ENCODE measurements at places on chromosomes 11 and 22. TPM values are rescaled to one million over a fixed set of nuclear protein-coding genes. Genes with fewer than 3 reads are reported as not detected.

Gene KLHDC7B
- total RNA-seq = not detected

Gene PARVG
- 9.5 TPM for total RNA-seq

Gene PDE2A
- total RNA-seq = 41.6 TPM

Gene CD3E
- 3.7 TPM for total RNA-seq

Gene NXPE2
- total RNA-seq = not detected

Gene TMPRSS13
- 0.15 TPM for total RNA-seq

Gene CARS1
- total RNA-seq = 28.7 TPM

Gene FOXRED2
- 5.1 TPM for total RNA-seq

DNA sequence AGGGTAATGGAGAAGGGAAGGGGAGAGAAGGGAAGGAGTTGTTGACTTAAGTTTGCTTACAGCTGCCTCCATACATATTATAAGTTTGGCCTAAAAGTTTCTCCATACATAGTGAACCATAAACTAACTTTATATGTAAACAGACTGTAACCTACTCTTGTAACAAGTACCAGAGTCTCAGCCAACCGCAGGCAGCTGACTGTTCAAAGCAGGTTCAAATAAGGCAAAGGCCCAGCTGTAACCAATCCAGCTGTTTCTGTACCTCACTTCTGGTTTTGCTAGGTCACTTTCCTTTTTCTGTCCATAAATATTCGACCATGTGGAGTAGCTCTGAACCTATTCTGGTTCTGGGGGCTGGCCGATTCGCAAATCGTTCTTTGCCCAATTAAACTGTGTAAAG is 591.2 kb downstream of the INSC start:
- DNase-seq = no peak

DNA sequence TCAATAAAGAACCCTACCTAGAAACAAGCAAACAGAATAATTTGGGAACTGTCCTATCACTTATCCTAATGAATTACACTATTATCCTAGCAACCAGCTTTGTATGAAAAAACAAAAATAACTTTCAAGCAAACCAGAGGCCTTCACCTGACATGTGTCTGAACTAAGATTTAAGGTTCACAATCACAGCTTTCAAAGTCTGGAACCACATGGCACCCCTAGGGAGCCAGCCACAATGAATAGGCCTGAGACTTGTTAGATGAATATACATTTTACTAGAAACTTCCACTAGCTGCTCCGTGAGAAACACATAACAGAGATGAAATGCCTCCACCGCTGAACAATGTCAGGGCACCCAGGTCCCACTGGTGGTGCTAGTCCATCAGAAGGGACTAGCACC is 65.8 kb upstream of the CYP2D6 start:
- no peak for DNase-seq

DNA sequence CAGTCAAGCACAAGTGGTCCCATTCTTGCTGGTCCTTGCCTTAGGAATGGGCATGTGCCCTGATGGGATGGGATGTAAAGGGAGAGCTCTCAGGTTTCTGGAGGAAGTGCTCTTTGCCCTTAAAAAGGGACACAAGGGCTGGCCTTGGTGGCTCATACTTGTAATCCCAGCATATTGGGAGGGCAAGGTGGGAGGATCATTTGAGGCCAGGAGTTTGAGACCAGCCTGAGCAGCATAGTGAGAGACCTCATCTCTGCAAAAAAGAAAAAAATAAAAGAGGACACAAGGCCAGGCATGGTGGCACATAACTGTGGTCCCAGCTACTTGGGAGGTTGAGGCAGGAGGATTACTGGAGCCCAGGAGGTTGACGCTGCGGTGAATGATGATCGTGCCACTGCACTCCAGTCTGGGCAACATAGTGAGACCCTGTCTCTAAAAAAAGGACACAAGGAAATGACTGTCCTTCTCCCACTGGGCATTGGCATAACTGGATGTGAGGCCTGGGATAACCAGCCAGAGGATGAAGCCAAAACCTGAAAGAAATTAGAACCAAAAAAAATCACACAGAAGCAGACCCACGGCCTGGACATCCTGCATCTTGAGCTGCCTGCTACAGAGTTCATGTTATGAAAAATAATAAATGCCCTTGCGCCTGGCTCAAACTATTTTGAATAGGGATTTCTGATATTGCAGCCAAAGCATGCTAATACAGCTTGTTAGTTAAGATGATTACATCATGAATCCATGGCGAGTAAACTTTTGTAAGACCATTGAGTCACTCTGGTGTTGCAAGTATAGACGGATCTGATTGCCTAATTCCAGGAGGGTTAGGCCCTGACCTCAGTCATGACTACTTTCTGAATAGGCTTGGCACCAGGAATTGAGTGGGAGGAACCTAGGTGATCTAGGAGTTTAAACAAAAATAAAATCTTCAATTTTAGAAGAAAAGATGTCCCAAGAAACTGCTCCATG is 12.9 kb upstream of the CRKL start:
- DNase-seq = no peak

DNA sequence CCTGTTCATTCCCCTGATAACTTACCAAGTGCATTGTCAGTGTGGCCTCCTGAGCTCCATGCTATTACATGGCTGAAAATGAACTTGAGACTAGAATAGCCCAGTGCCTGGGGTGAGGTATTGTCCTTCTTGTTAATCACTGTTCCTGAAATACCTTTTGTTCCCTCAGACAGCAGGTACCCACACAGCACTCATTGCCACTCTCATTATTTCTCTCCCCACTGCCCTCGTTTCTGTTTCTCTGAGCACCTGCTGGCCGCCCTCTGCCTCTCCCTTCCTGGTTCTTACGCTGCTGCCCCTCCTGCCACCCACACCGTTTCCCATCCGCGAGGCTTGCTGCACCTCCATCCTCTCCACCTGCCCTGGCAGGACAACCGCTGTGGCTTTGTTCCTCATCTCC is 36.9 kb upstream of the RAB1B start:
- no peak for DNase-seq

GRCh38 chr11:9664276-9665171 is 647 bp downstream of the SWAP70 start:
- DNase-seq = peak; percentile 40

DNA sequence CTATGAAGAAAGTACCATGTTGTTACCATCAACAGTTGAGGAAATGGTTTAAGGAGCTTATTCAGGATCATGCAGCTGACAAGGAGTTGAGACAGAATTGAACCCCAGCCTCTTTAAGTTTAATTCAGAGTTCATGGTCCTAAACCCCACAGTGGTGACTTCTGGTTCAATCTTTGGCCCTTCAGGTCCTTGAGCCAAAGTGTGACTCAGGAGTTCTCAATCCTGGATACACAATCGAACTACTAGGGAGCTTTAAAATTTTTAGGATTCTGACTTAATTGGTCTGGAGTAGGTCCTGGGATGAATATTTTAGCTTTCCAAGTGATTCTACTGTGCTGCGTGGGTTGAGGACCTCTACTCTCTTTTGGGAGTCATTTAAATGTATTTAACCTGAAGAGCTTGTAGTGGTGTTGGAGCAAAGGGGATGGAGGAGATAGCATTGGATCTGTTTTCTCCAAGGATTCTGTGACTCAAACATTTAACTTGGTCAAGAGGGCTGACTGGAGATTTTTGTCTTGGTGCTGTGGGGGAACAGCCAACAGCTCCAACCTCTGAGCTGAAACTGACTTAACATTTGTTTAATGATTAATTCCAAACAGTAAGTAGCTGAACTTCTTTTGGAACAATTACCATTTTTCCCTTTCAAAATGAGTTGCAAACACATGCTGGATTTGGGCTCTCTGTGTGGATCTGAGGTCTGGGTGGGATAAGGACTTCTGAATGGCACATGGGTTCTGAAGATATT is 80.1 kb downstream of the INSC start:
- DNase-seq = no peak

DNA sequence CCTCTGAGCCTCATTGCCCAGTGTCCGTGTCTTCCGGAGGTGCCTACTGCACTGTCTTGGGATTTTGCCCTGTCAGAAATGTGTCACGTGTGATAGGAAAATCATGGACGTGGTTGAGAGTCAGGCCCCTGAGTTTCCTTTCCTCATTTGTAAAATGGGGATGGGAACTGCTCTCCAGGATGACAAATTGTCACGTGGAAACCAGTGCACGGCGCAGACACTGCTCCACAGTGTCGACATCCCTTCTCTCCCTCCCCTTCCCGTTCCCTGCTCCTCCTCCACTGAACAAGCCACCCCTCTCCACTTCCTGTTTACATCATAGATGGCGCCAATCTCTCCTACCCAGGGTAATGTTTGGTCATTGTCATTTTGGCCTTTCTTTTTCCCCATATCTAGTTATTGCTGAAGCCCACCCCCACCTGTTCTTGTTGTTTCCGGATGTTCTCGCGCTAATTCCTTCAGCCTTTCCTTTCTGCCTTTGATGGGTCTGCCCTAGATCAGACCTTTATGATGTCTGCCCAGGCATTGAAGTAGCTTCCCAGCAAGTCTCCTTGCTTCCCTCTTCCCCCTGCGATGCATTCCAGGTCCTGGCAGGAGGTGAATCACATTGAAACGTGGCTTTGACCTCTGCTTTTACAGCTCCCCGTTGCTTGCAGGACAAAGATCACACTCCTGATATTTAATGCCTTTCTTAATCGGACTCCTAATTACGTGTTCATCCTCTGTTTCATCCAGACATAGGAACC is 91.8 kb downstream of the TBC1D22A start:
- peak; percentile 56 for DNase-seq

- DNase-seq = no peak
These were observed 58.4 kb downstream of the GALNT18 start for GRCh38 chr11:11563200-11563975.

- DNase-seq = no peak
These were observed 27.8 kb downstream of the FCHSD2 start for GRCh38 chr11:73114110-73114834.

- DNase-seq = no peak
These were observed 59.9 kb downstream of the NUP98 start for GRCh38 chr11:3737386-3737933.

DNA sequence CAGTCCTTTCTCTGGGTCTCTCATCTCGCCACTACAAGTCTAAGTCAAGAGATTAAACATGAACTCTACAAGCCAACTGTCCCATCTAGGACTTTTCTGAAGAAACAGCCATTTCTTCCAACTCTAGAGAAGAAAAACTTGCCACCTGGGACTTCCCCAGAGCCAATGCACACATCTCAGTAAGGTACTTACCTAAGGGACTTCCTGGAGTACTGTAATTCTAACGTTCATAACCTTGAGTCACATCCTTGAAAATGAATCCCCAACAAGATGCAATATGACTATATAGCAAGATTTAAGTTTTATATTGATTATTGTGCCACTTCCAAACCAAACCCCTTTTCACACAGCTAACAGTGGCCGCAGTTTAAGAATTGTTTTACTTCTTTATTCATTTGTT is 11.9 kb upstream of the ISX start:
- DNase-seq = no peak

GRCh38 chr22:46245511-46245910 is 4.6 kb downstream of the CDPF1 start:
- DNase-seq = peak; percentile 74

DNA sequence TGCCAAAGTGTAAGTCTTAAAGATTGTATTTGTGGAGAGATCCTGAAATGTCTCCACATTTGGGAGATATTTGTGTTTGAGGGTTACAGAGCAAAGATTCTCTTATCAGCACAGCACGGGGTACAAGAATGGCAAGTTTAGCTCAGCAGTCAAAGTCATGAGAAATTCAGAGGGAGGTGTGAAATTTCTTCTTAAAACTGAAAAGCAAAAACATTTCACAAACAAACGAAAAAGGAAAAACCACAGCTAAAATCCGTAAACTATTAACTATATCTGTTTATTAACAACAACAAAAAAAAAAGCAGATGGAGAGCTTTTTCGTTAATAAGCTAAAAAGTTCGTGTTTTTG is 40.9 kb upstream of the ETS1 start:
- DNase-seq = no peak

DNA sequence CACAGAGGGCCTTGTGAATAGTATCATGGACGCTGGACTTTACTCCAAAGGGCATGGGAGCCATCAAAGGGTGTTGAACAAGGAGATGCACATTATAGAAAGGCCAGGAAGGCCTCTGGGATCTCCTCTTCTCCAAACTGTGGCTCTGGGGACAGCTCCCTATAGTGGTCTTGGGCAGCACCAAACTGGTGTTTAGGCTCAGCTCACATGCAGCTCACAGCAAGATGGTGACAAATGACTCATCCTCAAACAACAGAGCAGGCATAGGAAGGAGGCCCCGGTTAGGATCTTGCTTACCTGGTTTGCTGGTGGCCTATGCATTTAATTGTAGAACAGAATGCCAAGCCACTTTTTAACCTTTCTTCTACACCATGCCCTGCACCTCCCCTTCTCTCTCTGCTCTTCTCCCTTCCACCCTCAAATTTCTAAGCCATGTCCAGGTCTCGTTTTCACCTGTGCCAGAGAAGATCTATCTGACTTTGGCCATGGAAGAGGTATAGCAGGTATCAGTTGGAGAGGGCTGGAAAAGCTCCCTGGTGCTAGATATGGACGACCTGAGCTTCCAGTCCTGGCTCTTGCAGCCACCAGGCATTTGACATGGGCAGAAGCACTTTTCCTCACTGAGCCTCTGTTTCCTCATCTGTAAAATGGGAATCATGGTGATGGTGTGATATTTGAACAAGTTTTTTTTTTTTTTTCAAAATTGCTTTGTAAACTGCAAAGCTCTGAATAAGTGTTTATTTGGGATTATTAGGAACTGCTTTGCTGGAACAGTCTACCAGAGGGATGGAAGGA is 14.4 kb upstream of the EHF start:
- no peak for DNase-seq

GRCh38 chr11:45259592-45259991 is 26.5 kb downstream of the SYT13 start:
- no peak for DNase-seq

GRCh38 chr11:122159173-122159721 is 43.2 kb upstream of the BLID start:
- peak; percentile 21 for DNase-seq

DNA sequence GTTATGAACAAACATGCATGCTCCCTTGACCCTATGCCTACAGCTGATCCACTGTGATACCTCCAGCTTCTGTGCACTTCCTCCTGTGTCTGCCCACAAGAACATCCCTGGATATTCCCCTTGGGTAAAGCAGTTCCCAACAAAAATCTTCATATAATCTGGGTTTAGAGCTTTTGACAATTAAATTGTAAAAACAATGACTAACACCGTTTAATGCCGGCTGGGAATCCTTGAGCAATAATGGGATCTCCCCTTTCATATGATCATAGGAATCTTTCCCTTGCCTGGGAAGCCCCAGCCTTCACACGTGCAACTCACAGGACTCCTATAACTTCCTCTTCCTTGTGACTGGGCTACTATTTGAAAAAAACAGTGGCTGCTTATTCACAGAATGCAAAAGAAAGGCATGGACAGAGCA is 6.3 kb upstream of the ZC3H12C start:
- no peak for DNase-seq

GRCh38 chr11:119935349-119935925 is 202.5 kb downstream of the TRIM29 start:
- no peak for DNase-seq
